Coronary artery (tissue), 2 donors: ENCODE measurements at places on chromosomes 5 and 9.

- no peak for DNase-seq
Observed at GRCh38 chr5:174839196-174839595, 114.8 kb downstream of the MSX2 start.

DNA sequence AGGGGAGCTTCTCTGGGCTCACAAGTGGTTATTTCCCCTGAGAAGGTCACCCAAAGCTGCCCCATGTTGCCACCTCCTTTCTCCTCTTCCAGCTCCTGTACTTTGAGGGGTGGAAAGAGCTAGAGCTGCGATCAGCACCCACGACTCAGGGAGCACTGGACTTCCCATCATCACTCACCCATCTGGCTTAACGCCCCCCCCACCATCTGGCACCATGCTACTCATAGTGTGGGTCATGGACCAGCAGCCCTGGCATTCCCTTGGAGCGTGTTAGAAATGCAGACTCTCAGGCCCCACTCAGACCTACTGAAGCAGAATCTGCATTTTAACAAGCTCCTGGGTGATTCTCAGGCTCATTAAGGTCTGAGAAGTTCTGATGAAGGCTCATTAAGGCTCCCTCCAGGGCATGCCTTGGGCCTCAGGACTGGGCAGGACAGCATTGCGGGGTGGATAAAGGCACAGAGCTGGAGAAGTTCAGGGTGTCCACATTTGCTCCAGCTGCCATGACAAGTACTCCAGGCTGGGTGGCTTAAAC is 67.3 kb downstream of the GALNT12 start:
- DNase-seq: no peak

- DNase-seq: no peak
Observed at GRCh38 chr5:77560677-77561263, 68.7 kb upstream of the WDR41 start.

DNA sequence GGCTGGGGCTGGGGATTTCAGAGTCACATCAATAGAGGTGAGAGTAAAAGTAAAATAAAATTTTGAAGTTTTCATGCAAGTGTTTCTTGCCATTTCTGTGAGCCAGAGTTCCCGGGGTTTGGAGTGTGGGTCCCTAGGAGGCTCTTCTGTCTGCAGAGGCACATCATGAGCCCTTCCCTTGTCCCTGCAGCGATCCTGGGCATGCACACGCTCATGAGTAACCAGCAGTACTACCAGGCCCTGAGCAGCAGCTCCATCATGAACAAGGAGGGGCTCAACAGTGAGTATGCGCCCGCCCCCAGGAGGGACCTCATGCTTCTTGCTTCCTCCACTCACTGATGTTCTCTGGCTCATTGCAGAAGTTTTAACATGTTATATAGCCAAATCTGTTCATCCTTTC is 61.1 kb downstream of the TMOD1 start:
- DNase-seq: peak; percentile 69

GRCh38 chr9:120904061-120904977 is 22.3 kb downstream of the TRAF1 start:
- DNase-seq: no peak

DNA sequence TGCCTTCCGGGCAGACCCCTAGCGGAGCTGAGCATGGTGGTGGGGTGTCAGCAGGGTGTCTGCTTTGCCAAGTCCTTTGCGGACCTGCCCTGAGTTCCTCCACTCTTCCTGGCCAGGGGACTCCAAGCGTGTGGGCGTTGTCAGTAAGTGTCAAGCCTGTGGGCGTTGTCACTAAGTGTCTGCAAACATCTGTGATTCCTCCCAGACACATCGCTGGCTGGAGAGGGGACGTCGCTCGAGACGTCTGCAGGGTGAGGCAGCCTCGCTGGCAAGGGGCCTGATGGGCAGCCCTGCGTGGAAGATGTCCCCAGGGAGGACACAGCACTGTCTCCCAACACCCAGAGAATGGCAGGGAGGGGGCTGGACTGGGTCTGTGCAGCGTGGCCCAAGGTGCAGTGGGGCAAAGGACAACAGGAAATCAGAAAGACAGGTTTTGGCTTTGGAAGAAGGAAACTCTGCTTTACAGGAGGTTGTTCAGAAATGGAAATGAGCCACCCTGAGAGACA is 28.8 kb downstream of the ADAMTSL2 start:
- DNase-seq: no peak

DNA sequence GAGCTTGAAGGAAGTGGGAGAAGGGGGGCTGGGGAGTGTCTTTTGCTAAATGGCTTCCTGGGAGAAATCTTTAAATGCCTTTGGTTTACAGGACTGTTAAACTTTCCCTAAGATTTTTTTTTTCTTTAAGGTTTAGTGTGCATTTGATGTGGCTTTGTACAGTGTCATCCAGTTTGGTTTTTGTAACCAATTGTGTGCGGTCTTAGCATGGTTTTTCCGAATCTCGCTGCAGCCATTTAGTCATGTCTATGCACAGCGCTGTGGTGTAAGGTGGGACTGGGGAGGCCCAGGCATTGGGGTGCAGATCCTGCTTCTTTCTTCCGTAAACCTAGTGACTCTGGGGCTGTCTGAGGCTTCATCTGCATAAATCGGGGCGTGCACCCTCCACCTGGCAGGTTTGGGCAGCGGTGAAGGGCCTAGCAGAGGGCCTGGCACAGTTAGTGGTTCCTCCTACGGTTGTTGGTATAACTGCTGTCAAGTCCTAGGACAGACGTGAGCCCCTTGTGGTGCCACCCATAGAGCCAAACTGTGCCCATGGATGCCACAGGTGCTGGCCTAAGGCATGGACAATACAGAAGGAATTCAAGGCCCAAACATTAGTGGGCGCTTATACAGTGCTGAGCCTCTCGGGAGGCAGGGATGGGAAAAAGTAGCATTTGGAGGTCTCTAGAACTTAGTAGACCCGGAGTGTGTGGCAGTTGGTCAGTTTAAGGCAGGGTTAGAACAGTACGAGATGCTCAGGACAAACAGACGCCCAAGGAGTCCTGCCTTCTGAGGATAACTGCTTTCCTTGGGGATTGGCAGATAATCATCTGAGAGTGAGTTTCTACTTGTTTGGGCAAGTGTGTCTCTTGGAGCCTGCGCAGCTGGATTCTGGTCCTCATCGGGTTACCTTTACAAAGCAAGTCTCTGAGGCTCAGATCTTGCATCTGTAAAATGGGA is 1.5 kb downstream of the PRRC2B start:
- DNase-seq: no peak

DNA sequence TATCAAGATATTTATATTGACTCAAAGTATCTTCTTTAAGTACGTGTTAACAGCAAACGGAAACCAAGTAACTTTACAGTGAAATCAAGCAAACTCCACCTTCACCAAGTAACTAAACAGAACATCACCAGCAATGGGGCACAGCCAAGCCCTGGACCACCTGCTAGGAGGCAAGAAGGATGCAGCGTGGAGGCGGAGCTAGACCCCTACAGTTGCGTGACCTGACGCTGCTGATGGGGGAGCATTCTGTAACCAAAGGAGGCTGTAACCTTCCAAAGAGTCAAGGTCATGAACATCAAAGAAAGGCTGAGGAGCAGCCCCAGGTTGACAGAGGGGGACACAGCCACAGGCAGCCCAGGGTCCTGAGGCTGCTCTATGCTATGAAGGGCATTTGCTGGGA is 6.1 kb downstream of the VAV2 start:
- DNase-seq: no peak

GRCh38 chr5:135106610-135107471 is 72.8 kb upstream of the PITX1 start:
- no peak for DNase-seq

DNA sequence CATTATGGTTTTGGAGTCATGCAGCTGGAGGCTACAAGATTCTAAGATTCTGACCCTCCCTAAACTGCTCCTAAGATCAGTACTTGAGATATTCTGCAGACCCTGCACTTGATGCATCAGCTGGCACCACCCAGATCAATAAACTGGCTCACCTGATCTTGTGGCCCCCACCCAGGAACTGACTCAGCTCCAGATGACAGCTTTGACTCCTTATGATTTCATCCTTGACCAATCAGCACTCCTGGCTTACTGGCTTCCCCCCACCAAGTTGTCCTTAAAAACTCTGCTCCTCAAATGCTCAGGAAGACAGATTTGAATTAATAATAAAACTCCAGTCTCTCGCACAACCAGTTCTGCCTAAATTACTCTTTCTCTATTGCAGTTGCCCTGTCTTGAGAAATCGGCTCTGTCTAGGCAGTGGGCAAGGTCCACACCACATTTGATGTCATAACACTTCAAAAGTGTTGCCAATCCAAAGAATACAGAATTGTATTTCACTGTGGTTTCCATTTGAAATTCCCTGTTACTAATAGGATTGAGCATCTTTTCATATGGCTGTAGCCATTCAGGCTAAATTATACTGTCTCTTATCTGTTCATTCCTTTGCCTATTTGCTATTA is 14.8 kb upstream of the SLC30A5 start:
- DNase-seq: no peak

DNA sequence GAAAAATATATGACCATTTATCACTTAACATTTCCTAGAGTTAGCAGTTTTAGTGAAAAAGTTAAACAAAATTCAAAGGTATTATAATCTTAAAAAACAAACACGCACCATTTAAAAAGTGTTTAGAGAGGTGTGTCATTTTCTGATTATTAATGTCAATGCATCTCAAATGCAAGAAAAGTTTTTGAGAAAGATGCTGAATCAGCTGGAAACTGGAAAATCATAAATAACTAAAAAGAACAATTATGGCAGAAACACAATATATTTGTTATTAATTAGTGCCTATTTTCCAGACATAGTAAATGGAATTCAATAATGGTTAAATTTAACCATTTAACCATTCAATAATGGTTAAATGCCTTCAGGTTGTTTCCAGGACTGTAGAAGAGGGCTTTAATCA is 64.9 kb downstream of the RICTOR start:
- DNase-seq: no peak

- no peak for DNase-seq
Observed at GRCh38 chr9:95634536-95634935, 117.8 kb upstream of the PTCH1 start.

DNA sequence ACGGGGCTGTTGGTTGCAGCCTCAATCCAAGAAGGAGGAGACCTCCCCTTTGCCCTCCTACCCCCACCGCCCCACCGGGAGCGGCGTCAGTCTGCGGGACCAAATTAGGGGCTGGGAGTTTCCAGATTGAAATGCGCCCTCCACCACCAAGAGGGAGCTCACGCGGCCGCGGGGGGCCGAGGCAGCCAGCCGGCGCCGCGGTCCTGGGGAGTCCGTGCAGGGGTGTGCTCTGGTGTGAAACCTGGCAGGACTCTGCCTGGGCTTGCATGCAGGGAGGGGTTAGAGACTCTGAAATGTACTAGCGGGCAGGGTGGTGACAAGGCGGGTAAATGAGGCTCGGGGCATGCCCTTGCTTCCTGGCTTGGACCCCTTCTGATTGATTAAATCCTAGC is 989 bp upstream of the FBN2 start:
- DNase-seq: no peak

GRCh38 chr5:122182491-122182921 is 53.2 kb downstream of the ZNF474 start:
- DNase-seq: peak; percentile 74

DNA sequence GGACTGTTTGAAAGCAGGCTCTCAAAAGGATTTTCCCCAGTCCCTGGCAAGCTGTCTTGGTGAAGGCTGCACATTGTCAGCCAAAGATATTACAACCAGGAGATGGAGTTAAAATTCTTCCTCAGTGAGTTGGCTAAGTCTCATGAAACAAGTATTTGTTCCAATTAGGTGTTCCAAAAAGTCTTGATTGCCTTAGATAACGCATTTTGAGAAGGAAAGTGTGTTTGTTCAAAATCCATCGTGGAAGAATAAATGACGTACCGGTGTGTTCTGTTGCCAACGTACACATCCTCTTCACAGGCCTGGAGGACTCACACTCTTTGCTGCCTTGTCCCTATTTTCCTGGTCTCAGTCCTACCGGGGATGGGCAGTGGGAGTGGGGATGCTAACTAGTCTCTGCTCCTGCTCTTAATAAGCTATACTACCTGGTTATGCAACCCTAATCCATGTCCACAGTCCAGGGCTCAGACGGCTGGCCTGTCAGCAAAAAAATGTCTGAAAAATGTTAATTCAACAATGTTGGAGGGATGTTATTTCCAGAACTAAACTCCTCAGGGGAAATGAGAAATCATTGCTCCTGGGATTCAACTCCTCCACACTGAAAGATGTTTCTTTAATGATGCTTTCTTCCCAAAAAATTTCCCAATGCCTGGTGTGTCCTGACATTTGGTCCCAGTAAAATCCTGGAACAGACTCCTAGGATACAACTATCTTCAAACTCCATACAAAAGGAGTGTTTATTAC is 175.3 kb upstream of the KLF9 start:
- peak; percentile 90 for DNase-seq

GRCh38 chr9:108108852-108109448 is 619.4 kb upstream of the KLF4 start:
- DNase-seq: no peak

GRCh38 chr9:122005597-122005996 is 87.5 kb downstream of the TTLL11 start:
- no peak for DNase-seq

DNA sequence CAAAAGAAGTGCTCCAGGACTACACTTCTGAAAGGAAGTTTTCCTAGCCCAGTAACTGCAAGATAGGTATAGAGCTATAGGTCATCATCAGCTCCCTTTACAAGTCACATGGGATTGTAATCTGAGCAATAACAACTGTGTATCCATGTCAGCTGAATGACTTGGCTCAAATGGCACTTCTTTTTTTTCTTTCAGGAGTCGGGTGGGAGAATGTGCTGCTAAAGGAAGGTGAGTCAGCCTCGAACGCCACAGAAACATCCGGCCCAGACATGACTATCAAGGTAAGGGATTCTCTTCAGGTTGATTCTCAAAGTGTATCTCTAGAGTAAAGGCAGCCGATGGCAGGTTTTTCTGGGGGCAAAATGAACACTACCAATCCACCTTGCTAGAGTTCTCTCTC is 192.2 kb downstream of the C9orf152 start:
- no peak for DNase-seq

DNA sequence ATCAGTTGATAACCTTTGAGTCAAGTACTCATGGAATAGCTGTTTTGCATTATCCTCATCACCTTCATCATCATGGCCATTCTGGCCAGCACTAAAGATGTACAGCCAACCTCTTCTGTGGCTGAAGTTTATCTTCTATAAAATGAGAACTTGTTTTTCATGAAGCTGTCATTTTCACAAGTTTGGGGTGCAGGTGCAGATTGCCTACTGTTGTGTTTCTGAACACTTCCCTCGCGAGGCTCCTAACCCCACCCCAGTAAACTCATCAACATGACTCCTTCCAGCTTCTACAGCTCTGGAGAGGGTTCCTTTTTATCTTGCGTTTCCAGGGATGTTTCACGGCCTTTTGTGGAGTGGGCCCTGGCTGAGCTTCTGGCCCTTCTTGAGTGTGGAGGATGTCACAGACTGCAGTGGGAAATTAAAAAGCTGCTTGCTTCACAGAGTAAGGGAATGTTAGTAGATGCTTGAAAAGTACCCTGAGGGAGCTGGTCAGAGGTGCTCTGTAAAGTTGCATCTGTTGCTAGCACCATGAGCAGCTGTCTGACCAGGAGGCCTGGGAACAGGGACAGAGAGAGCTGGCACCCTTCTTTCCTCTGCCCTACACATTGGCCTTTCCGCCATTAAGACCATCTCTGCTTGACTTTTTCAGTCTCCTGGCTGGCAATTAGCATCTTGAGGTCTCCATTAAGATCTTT is 24.9 kb downstream of the SYK start:
- no peak for DNase-seq

- DNase-seq: no peak
Observed at GRCh38 chr5:87195104-87195591, 72.5 kb upstream of the RASA1 start.

- no peak for DNase-seq
Observed at GRCh38 chr5:31561946-31562345, 29.8 kb downstream of the C5orf22 start.

GRCh38 chr9:137832191-137832700 is 45.3 kb upstream of the CACNA1B start:
- DNase-seq: no peak
